ENCODE measurements at places on chromosomes 6 and 20. TPM values are rescaled to one million over a fixed set of nuclear protein-coding genes. Genes with fewer than 3 reads are reported as not detected.

DNA sequence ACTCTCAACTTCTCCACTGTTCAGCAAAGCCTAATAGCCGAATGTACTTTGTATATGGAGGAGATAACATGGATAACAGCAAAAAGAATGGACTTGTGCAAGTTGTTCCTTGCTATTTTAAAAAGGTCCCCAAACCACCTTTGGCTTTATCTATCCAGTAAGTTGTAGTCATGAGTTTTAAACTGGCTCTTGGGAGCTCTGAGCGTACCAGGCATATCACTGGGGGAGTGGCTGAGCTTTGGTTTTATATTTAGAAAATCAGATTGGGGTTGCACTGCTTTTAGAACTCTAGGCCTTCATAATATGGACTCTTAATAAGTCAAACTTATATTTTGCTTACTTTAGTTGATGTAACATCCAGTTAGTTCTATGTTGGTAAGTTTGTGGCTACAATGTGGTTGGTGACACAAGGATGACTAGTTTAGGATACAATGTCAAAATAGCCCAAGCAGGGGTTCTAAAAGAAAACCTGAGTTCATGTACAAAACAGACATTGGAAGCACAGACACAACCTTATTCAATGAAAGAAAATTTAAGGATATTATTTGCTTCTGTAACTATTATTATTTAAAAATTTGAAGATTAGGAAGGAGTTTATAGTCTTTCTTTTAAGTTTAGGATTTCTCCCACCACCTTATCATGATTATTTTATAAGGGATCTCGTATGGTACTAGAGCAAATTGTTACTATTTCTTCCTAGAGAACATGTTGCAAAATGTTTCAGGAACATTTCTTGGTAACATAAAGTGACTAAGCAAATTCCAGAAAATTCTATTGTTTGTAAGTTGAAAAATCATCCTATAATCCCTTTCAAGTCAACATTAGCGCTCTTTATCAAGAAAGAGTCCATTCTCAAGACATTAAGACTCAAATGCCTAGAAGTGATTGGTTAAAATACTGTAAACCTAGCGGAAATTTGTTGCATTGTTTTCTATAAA lies 165.8 kb upstream of the SUPT3H start:
- DNase-seq, result peak; percentile 78

The GRM1 gene
- 0.03 TPM for polyA plus RNA-seq

DNA sequence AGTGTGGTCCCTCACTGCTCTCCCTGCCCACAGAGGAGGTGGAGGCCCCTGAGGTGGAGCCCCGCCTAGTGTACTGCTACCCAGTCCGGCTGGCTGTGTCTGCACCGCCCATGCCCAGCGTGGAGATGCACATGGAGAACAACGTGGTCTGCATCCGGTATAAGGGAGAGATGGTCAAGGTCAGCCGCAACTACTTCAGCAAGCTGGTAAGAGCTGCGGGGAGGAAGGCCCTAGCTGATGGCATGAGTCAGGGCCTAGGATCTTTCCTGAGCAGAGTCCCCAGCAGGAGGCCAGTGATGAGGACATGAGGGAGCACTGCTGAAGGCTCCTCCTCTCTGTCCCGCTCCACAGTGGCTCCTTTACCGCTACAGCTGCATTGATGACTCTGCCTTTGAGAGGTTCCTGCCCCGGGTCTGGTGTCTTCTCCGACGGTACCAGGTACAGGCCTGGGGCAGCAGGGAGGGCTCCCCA lies 11.2 kb downstream of the PCIF1 start:
- no peak for DNase-seq

- no peak for DNase-seq
Measured at GRCh38 chr20:53575481-53576194, 18.0 kb downstream of the ZNF217 start.

GRCh38 chr6:15779726-15780125 lies 116.9 kb upstream of the DTNBP1 start:
- DNase-seq, result no peak

DNA sequence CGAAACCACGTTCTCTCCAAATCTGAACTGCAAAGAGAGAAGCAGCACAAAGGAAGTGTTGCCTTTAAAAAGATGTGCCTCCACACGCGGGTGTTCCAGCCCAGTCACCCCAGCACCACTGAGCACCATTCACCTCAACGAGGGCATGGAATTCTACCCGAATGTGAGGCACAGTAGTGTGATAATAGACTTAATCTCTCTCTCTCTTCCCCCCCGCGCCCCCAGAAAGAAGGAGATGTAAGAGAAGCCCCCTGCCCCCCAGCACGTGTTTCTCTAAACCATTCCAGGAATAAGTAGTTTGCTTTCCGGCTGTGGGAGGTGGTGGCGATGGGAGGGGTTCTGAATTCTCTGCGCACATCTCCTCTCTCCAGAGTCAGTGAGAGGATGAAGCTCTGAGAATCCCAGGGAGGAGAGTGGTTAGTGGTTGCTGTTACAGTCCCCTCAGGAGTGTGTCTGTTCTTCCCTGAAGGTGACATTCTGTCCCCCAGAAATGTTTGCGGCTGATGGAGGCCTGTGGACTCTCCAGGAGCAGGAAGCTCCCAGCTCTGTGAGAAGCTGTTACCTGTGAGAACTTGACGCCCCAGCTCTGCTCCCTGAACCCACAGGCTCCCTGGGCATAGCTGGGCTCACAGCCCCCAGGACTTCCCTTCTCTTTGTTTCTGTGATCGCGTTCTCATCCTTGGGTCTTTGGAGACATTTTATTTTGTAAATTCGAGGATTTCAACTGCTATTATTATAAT lies 23.5 kb upstream of the IRF4 start:
- DNase-seq, result no peak

DNA sequence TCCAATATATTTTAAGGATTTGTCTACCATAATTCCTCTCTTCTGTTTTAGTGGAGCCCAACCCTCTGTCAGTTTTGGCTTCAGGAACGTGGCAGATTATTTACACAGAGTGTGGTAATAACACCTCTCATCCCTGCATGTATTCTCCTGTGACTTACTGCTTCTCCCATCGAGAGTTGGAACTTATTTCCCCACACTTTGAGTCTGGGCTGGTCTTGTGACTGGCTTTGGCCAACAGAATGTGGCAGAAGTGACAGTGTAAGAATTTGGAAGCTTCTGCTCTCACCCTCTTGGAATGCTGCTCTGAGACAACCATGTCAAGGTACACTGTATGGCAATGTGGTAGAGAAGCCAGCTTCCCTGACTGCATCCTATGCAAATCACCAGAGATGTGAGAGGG lies 407.7 kb downstream of the EPM2A start:
- DNase-seq, result no peak

- DNase-seq, result no peak
Measured at GRCh38 chr6:39321761-39322160, 741 bp downstream of the KCNK16 start.

DNA sequence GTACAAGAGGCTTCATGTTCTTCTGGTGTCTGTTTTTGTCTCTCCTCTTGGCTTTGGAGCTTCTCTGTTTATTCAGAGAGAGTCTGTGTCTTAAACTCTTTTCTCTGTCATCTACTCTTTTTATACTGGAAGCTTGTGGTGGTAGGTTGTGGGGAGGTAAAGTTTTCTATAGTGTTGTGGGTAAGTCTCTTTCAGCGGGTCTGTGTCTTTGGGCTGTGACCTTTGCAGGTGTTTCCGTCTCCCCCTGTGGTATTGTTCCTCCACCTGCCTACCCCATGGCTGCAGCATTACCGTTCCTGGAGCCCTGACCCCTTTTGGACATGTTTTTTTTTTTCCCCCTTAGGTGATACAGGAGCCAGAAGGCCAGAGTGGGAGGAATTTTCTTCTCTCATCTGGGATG lies 37.9 kb upstream of the FERMT1 start:
- no peak for DNase-seq

DNA sequence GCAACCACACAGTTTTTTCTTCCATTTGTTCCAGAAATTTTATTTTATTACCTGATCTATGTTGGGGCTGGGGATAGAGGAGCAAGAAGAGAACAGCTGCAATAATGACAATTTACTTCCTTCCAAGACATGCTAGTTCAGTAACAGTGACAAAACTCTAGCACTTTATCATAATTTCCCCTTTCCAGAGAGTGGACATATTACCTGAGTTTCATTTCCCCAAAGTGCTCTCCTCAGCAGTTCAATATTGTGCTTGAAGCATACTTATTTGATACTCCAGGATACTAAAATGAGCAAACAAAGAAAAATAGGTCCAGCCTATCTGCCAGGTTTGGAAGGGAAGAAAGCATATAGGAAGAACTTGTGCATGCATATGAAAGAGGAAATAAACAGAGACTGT lies 157.7 kb downstream of the ID4 start:
- no peak for DNase-seq

GRCh38 chr6:166032366-166033200 lies 135.1 kb downstream of the TBXT start:
- peak; percentile 84 for DNase-seq

GRCh38 chr6:31952140-31952805 lies 6.4 kb downstream of the CFB start:
- DNase-seq, result peak; percentile 71

- DNase-seq, result peak; percentile 26
Measured at GRCh38 chr6:121912905-121913304, 477.5 kb downstream of the GJA1 start.

GRCh38 chr20:23125159-23125558 lies 39.0 kb upstream of the CD93 start:
- no peak for DNase-seq
